ENCODE measurements at places on chromosomes 5 and 9. TPM values are rescaled to one million over a fixed set of nuclear protein-coding genes. Genes with fewer than 3 reads are reported as not detected.
A peak's percentile ranks its signal among the peaks of the same experiment; 100 is the strongest.

DNA sequence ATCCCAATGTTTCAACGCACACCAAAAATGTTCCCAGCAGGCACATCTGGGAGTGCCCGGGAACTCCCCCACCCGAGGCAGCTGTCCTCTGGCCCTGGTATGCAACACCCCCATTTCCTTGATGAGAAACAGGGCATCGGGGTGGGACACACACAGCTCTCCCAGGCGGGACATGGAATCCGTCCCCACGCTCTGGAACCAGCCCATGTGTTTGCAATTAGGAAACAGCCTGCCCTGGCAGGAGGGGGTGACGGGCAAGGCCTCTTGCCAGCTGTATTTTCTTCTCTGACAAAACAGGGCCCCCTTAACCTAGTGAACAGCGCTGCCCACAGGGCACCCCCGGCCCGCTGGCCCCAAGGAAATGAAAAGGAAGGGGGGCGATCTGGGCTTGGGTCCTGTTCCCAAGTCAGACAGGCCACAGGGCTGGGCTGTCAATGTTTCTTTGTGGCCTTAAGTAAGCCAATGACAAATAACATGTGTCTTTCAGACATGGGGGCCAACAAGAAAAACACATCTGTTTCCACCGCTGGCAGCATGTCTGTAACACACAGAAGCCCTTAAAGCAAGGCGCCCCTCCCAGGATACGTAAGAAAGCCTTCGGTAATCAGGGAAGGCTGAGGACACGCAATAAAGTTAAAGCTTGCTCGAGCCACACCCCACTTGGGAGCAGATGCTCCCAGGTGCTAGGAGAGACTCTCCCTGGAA lies 125.3 kb downstream of the ROR2 start:
- H3K27ac ChIP-seq, result no peak overlapping the region
- H3K4me1 ChIP-seq, result no peaks in the 10 kb centered on the region
- no peaks in the 10 kb centered on the region for H3K27me3 ChIP-seq
- no peaks in the 10 kb centered on the region for H3K36me3 ChIP-seq
- no peak for DNase-seq
- H3K4me3 ChIP-seq, result no peak overlapping the region

DNA sequence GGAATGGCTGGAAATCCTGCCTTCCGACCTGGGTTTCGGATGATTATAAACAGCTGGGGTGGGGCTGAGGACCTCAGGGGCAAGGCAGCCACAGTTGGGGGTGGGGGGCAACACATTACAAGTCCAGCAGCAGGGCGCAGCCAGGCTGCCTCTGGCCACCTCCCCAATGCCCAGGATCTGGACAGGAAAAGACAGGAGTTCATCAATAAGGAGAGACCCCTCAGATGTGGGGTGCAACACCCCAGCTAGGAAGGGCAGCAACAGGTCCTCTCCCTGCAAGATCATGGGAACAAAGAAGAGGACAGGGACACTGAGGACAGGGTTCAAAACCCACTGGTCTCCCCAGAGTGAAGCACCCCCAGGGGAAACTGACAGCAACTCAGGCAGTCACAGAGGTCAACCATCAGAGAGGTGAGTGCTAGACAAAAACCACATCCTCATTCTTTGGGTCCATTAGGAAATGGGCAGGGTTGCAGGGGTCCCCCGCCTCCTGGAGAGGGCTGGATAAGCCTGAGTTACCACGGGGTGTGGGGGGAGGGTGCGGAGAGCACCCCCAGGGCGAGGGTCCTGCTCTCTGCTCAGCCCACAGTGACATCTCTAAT lies 33.5 kb downstream of the SEMA4D start:
- DNase-seq, result no peak
- no peak overlapping the region for H3K4me3 ChIP-seq
- no peaks in the 10 kb centered on the region for H3K36me3 ChIP-seq
- H3K27ac ChIP-seq, result no peak overlapping the region
- no peaks in the 10 kb centered on the region for H3K4me1 ChIP-seq

DNA sequence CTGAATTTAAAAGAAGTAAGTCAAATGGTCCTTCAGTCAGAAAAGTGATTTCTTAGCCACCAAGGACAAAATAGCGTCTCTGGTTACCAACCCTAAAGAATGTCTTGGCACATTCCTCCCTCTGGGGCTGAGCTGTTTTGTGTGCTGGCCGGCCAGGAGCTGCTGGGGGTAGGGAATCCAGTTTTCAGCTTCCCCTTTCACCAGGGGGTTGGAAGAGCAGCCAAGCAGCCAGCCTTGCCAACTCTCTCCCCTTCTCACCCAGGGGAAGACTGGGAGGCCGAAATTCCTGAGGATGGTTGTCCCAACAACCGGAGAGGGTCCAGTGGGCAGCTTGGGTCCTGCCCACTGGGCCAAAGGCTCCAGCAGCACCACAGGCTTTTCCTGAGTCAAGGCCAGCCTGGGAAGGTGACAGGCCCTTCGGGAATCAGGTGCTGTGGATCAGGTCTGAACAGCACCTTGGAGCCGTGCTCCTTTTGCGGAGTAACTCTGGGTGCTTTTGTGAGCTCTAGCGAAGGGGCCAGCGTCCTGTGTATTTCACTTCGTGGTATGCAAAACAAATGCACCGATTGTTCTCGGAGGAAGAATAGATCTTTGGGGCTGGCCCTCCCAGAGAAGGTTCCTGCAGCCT lies 4.2 kb downstream of the WWC1 start:
- no peak overlapping the region for H3K4me3 ChIP-seq
- H3K27ac ChIP-seq, result no peak overlapping the region
- no peaks in the 10 kb centered on the region for H3K36me3 ChIP-seq
- no peak for DNase-seq
- H3K27me3 ChIP-seq, result peaks cover 11% of the 10 kb centered on the region

GRCh38 chr9:61634192-61634591 lies 444.4 kb downstream of the SPATA31A7 start:
- no peak for DNase-seq
- no peak overlapping the region for H3K27ac ChIP-seq

DNA sequence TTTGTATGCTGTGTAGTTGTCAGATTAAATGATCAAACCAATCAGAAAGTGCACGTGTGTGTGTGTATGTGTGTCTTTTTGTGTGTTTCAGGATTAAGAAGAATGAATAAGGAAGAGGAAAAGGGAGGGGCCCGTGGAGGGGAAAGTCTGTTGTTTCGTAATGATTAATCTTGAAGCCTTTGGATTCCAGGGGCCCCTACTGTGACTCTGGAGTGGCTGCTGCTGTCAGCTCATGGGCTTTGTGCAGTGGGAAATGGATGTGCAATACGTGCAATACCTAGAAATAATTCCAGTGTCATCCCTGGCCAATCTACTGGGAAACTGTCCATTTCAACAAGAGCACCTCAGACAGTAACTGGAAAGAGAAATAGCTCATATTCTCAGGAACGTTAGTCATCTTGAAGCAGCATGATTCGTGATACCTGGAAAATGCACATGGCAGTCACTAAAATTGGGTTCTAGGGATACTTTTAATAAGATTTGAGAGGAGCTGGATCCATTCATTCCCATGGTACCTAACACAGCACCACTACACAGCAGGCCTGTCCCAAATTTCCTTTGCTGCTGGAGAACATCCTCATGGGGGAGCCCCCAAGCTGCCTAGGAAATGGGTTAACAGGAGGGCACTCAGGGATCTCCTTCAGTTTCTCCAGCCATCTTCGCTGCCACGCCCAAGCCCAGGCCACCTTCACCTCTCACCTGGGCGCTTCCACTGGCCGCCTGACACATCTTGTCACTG lies 186.3 kb downstream of the NR3C1 start:
- no peak overlapping the region for H3K27ac ChIP-seq
- H3K4me3 ChIP-seq, result no peak overlapping the region
- peak; percentile 42 for DNase-seq
- H3K27me3 ChIP-seq, result no peaks in the 10 kb centered on the region
- no peaks in the 10 kb centered on the region for H3K36me3 ChIP-seq

NUTM2G gene
- total RNA-seq, result not detected

DNA sequence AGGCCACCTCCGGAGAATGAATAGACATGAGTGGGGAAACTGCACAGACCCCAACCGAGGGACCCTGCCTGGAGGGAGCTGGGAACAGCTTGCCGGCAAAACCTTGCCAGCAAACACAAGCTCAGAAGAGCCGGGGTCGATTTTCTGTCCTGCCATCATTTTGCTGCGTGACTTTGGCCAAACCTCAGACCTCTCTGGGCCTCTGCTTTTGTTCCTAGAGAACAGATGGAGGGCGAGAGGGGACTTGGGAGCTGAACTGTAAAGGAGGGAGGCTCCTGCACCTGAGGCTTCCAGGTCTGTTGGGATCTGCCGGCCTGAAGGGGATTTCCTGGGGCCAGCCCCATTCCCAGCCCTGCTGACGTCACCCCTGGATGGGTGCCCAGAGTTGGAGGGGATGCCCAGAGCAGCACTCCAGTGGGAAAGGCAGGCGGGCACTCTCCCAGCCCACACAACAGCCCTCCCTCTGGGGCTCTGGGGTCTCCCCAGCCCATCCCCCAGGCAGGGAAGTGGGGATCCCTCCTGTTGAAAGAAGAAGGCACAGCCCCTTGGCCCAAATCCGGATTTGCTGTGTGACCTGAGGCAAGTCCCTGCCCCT lies 40.4 kb upstream of the SYNPO start:
- H3K27me3 ChIP-seq, result no peaks in the 10 kb centered on the region
- peaks cover 80% of the 10 kb centered on the region for H3K4me1 ChIP-seq
- H3K4me3 ChIP-seq, result peak overlapping the region; percentile 50
- peak; percentile 94 for DNase-seq
- H3K27ac ChIP-seq, result peak overlapping the region; percentile 96

- peaks cover 16% of the 10 kb centered on the region for H3K36me3 ChIP-seq
- no peak overlapping the region for H3K4me3 ChIP-seq
- no peaks in the 10 kb centered on the region for H3K27me3 ChIP-seq
- H3K4me1 ChIP-seq, result no peaks in the 10 kb centered on the region
- no peak overlapping the region for H3K27ac ChIP-seq
These were observed 54.0 kb downstream of the PAPPA start for GRCh38 chr9:116207371-116208111.

NPR2 gene
- total RNA-seq, result 7.3 TPM

SMIM33 gene
- total RNA-seq, result not detected

GRCh38 chr5:105088102-105088501 lies 1525.5 kb upstream of the NUDT12 start:
- H3K27me3 ChIP-seq, result no peaks in the 10 kb centered on the region
- DNase-seq, result no peak
- H3K4me1 ChIP-seq, result no peaks in the 10 kb centered on the region
- no peak overlapping the region for H3K27ac ChIP-seq
- H3K36me3 ChIP-seq, result no peaks in the 10 kb centered on the region
- H3K4me3 ChIP-seq, result no peak overlapping the region

GRCh38 chr9:76289042-76289441 lies 105.2 kb downstream of the RFK start:
- no peak overlapping the region for H3K27ac ChIP-seq
- no peaks in the 10 kb centered on the region for H3K4me1 ChIP-seq
- DNase-seq, result no peak
- no peak overlapping the region for H3K4me3 ChIP-seq
- H3K36me3 ChIP-seq, result no peaks in the 10 kb centered on the region

DNA sequence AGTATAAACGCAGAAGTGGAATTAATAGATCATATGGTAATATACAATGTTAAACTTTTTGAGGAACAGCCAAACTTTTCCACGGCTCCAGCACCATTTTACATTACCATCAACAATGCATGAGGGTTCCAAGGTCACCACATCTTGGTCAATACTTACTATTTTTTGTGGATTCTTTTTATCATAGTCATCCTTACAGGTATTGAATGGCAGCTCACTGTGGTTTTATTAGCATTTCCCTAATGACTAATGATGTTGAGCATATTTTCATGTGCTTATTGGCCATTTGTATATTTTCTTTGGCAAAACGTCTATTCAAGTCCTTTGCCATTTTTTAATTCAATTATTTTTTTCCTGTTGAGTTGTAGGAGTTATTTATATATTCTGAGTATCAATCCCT lies 14.1 kb upstream of the RAPGEF6 start:
- no peak for DNase-seq
- H3K27me3 ChIP-seq, result no peaks in the 10 kb centered on the region
- no peak overlapping the region for H3K4me3 ChIP-seq
- no peaks in the 10 kb centered on the region for H3K4me1 ChIP-seq
- H3K36me3 ChIP-seq, result peaks cover 72% of the 10 kb centered on the region

GRCh38 chr5:134649163-134649835 lies 714 bp downstream of the SEC24A start:
- no peaks in the 10 kb centered on the region for H3K27me3 ChIP-seq
- no peak for DNase-seq
- peak overlapping the region; percentile 79 for H3K4me3 ChIP-seq
- peak overlapping the region; percentile 97 for H3K27ac ChIP-seq
- H3K36me3 ChIP-seq, result no peaks in the 10 kb centered on the region

DNA sequence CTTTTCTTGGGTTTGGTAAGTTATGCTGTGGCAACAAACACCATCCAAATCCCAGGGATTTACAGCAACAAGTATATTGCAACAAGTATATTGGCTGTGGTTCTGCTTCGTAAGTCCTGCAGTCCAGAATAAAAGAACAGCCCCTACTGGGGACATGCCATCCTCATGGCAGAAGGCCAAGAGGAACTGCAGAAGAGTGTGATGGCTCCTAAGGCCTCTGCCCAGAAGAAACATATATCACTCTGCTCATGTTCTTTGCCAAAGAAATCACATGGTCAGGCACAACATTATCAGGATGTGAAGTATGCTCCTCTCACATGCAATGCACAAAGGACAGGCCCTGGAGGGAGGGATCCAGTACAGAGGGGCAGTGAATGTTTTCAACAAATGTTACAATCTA lies 159.6 kb upstream of the TAS2R1 start:
- DNase-seq, result no peak
- no peak overlapping the region for H3K4me3 ChIP-seq
- H3K27ac ChIP-seq, result no peak overlapping the region
- H3K27me3 ChIP-seq, result no peaks in the 10 kb centered on the region

DNA sequence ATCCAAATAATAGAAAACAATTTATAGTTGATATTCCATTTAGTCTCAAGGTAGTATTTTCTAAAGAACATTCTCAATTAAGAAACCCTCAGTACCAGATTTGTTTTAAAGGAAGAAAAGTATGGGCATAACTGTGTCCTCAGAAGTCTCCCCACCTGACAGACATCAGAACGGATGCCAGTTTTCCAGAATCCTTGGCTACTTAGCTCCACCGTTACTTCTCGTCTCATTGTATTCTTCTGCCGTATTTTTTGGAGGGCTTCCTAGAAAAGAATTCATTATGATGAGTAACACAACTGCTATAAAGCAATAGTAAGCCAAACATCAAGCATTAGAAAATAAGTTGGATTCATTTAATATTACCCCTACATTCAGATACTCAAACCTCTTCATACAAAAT lies 67.8 kb downstream of the DROSHA start:
- no peaks in the 10 kb centered on the region for H3K4me1 ChIP-seq
- DNase-seq, result no peak
- no peaks in the 10 kb centered on the region for H3K27me3 ChIP-seq
- no peak overlapping the region for H3K4me3 ChIP-seq
- H3K27ac ChIP-seq, result no peak overlapping the region

NEUROG1 gene
- total RNA-seq, result not detected

All from ascending aorta (tissue), 2 donors.